ENCODE measurements at places on chromosomes 12 and 14.

DNA sequence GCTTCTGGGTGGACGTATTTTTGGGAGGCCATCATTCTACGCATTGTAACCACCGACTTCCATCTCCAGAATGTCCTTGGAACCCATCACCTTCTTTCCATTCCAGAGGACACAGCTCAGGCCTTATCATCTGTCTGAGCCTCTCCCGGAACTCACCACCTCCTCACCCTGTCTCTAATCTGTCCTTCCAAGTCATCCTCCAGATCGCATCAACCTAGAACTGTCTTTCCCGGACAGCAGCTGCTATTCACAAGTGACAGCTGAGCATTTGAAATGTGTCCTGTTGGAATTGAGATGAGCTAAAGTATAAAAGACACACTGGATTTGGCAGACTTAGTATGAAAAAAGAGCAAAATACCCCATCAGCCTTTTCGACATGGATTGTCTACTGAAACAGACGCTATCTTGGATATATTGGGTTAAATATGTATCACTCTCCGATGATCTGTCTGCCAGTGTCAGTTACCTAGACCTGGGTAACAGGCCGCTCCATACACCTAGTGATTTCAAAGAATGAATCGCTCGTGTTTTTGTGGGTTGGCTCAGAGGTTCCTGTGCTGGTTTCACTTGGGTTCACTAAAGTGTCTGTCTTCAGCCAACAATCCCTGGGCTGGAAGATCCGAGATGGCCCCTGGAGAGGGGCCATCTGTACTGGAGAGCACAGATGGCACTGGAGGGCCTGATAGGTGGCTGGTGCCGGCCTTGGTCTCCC, 104.4 kb upstream of the RFLNA start:
- no peak for DNase-seq

- no peak for DNase-seq
Measured at GRCh38 chr12:120470150-120470784, 719 bp upstream of the SRSF9 start.

DNA sequence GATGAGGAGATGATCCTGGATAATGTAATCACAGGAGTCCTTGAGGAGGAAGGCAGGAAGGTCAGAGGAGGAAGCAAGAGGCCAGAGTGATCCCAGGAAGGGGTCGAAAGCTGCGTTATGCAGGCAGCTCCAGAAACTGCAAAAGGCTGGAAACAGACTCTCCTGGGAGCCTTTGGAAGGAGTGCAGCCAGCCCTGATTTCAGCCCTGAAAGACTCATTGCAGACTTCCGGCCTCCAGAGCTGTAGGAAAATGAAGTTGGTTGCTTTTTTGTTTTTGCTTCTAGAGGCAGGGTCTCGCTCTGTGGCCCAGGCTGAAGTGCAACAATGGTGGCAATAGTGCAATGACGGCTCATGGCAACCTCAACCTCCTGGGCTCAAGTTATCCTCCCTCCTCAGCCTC, 44.6 kb upstream of the FZD10 start:
- DNase-seq: no peak

DNA sequence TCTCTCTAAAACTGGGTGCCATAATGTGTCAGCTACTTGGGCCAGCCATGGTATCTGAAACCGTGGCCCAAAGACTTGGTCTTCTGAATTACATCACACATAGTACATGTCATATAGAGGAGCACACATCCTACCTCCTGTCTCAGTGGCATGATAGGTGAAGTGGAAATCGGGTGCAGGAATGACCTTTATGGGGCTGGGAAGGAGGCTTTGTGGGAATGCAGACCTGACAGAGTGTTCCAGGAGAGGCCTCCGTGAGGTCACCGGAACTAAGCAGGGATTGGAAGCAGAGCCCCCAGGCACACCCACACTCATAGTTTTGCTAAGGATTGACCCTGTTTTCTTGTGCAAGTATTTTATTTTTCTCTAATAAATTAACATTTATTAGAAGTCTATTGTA, 82.6 kb downstream of the NTF3 start:
- DNase-seq: no peak

DNA sequence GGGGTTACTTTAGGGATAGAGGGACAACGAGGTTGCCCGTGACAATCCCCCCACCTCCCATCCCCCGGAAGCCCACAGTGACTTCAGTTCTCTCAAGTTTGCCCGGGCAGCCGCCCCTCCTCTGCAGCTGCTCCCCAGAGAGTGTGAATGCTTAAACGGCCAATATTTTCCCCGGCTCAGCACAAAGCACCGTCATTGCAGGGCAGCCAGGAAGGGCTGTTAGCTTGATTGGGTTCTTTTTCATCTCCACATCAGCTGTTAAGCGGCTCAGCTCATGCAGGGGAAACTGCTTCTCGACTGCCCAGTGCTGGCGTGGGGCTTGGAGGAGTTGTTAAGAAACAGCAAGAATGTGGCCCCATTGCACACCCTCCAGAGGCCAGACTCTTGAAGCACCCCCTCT, 120.5 kb upstream of the NCOR2 start:
- DNase-seq: no peak

GRCh38 chr14:79294499-79294898, 916.8 kb downstream of the DIO2 start:
- no peak for DNase-seq

DNA sequence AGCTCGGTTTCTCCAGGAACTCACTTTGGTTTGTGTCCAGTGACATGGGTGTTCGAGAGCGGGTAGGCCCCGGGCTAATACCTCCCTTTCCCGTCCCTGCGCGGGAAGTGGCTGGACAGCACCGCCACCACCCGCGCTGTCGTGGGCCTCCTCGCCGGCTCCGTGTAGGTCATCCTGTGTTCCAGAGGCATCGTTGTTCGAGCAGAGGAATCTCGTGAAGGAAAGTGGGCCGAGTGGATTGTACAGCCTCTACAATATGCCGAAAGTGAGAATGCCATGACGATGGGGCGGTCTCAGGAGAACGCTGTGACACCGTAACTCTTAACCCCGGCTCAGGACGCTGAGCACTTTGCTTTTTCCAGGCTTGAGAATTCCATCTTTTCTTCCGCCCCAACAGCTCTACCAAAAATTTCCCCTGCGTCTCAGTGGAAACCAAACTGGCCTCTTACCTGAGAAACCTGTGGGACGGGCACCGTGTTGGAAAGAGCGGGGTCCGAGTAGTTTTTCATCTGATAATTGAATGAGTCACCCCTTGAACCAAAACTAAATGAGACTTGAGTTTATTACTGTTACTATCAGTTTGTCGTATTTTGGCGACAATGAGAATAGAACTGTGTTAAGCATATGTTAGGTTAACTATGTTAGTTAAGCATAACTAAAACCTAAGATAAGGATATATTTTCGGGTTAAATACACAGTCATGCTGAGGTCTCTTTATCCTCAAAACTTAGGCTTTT, 510 bp downstream of the EIF2S1 start:
- no peak for DNase-seq

GRCh38 chr12:79961411-79961810, 26.5 kb upstream of the PPP1R12A start:
- no peak for DNase-seq

GRCh38 chr12:88435334-88436076, 144.8 kb downstream of the KITLG start:
- no peak for DNase-seq

GRCh38 chr12:124915239-124916236, 1.1 kb upstream of the UBC start:
- DNase-seq: no peak

DNA sequence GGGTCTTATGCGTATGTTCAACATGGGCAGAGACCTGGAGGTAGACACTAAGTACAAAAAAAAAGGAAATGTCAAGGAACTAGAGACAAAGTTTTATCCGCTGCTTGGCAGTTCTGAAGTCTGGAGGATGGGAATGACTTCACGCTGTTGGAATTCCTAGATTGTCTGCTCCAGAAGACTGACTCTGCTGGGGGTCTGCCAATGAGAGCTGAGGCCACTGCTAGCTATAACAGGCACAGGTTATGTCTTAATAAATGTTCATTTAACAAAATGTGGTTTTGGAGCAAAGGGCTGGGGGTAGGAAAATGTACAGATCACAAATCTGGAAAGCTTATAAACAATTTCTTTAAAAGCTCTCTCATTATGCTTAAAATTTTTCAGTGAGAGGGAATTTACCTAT, 5.9 kb downstream of the RNASE8 start:
- DNase-seq: no peak

DNA sequence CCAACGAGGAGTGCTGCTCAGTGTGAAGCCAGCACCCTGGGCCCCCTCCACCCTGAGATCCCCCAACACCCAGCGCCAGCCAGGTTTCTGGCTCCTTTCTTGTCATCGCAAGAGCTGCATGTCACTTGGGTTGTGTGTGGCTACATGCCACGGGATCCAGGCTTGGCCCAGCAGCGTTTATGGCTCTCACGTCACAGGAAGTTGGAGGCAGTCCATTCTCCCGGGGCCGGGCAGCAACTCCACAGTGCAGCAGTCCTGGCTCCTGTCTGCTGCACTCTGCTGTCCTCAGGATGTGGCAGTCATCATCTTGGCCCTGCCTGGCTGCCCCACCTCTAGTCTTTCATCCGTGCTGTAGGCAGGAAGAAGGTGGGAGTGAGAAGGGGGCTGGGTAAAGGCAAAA, 78.3 kb downstream of the AACS start:
- DNase-seq: no peak

DNA sequence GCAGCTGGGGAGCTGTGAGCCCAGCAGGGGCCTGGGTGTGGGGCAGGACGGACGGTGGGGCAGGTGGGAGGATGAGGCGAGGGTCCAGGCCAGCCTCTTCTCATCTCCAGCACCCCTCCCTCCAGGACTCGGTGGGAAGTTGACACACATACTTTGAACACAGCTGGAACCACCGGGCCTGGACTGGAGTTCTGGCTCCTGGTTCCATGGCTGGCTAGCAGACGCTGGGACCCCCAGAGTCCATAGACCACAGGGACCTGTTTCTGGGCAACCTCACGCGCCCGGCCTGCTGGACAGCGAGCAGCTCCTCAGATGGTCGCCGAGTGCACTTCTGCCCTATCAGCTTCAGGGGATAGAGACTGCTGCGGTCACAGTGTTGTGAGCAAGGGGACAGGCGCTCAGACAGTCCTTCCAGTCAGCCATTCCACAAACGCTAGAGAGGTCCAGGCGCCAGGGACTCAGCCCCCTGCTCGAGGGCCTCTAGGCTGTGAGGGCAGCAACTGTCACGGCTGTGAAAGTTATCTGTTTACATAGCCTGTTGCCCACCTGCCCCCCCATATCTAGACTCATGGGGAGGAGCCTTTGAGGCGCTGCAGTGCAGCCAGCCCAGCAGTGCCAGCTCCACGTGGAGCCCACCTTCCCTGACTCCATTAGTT, 25.2 kb downstream of the TCHP start:
- DNase-seq: no peak

DNA sequence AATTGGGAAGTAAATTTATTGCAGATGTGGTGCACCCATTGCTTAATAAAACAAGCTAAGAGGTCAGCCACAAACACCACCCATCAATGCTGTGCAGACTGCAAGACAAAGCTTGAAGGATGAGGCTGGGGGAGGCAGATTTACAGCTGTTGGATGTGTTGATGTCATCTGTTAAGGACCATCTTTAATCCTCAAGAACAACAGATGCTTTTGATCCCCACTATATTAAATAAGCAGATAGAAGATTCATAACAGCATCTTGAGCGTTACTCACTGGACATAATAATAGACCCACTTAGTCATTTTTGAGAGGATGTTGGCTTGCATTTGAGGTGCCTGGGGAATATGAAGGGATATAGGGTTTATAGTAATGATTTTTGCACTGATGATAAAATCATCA, 58.8 kb downstream of the GPR68 start:
- DNase-seq: no peak

GRCh38 chr12:87841935-87842334, 187.3 kb downstream of the C12orf50 start:
- DNase-seq: no peak

DNA sequence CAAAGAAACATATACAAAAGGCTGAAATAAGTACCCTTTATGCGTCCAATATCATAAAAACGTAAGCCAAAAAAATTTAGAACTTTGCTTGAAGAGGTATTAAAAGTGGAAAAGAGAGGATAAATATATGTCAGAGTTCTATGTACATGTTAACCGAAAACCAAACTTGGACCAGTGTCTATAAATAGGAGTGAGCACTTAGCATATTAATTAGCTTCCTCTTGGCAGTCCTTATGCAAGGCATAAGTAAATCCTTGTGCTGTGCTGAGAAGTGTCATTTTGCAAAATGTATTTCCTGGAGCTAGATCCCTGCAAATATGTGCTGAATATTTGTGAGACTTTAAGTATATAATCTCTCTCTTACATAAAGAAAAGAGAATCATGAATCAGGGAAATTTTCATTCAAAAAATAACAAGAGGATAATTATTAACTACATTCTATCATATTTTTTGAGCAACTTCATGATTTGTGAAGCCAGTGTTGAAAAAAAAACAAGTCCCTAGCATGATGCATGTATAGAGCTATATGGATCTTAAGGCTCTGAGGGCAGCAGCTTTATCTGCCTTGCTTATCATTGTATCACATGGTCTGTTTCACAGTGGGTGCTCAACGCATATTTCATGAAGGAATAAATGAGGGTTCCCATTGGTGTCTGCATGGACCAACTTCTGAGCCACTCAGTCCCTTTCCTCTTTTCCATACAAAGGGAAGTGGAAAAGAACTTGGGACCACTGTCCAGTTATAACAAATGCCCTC, 326.1 kb downstream of the PDZRN4 start:
- no peak for DNase-seq

DNA sequence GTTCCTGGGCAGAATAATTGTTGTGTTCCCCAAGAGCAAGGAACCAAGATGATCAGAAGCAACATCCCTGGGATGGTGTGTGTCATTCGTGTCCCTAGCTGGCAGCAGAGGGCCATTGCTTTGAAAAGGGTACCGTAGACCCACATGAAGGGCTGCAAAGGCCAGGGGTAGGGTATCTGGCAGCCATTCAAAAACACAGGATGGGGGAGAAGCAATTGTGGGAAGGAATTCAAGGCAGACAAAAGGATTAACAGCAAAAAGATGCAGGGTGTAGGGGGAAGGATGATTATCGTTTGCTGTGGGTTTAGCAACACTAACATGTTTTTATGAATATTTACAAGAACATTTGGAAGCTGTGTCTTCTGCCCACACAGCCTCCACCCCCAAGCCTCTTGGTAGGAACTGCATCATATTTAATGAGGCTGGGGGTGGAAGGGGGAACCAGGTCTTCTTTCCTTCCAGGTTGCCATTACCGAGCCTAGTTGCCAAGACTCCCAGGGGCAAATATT, 169.0 kb upstream of the G2E3 start:
- no peak for DNase-seq

DNA sequence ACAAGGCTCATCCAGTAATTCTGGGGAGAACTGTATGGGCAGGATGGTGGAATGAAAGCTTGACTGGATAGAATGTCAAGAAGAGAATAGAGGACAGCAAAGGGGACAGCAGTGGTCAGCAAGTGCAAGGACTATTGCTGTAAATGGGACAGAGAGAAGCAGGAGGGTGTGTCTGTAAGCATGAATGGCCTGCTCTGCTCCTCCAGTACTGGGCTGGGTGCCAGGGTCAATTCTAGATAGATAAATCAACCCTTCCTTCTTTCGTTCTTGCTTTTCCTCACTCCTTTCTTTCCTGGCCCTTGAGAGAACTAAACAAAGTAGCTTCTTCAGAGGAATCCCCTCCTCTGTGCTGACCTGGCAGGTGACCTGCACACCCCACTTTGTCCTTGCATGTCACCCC, 1019.2 kb downstream of the BCL11B start:
- DNase-seq: no peak

- DNase-seq: no peak
Measured at GRCh38 chr12:26953447-26953846, 15.2 kb downstream of the FGFR1OP2 start.

GRCh38 chr12:26633591-26634210, 199.3 kb downstream of the ITPR2 start:
- DNase-seq: no peak

- no peak for DNase-seq
Measured at GRCh38 chr14:85604021-85604420, 74.1 kb downstream of the FLRT2 start.
